ENCODE measurements at places on chromosomes 1 and 21.

- no peak for DNase-seq
Measured at GRCh38 chr1:8303141-8303540, 14.8 kb upstream of the SLC45A1 start.

DNA sequence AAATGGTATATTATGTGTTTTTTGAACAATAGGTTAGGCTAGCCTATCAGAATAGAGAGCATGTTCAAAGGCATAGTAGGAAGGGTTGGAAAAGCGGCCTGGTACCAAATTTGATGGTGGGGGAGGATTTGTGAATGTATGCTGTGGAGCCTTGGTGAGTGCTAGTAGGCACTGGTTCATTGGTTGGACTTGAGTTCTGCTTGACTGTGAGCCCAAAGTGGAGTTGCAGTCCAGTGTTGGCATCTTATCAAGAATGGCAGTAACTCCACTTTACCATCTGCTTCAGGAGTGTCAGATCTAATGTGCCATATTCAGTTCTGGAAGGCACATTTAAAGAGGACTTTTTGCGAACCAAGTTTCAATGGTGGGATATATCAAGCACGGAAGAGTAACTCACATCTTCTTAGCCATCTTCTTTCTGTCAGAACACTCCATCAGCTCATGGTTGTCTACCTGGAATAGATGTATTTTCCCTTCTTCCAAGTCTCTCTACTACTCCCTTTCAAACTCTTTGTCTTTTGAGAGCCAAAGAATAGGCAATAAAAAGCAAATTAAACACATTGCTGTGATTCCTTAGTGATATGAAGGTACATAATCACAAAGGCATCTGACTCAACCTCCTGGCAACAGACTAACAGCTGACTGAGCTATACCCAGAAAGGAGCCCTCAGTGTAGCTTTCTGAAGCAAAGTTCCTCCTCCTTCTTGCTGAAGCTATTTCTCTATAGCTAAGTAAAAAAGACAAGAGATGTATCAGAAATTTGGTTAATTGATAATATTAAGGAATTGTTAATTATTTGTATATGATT, 21.7 kb downstream of the LRRC8B start:
- DNase-seq = no peak

- no peak for DNase-seq
Measured at GRCh38 chr1:45205011-45205909, 1.1 kb downstream of the ZSWIM5 start.

DNA sequence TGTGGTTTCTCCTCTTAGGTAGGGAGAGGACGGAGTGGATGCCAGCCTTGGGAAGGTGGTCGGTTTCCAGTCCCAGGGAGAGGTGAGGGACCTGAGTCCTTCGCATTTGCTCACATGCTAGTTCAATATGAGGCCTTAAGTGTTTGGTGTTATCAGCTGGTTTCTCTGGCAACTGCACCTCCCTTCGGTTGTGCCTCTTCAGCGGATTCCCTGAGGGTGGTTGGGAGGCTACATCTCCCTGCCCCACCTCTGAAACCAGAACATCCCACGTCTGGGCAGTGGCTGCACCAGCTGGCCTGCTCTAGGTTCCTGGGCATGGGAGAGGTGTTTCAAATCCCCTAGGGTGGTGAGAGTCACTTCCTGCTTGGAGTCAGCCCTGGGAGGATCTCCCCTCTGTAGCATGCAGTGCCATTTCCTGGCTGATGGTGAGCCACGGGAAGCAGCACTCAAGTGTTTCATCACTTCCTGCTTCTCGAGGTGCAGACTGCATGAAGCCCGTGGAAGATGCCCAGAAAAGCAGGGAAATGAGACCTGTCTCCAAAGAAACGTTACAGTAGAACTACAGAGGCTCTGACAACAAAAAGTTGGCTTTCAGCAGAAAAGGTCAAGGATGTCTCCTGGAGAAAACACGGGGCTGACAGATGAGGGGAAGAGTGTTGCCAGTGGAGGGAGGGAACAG, 4.5 kb downstream of the TMEM125 start:
- no peak for DNase-seq

- no peak for DNase-seq
Measured at GRCh38 chr1:14110040-14110439, 410.1 kb downstream of the PRDM2 start.

Measured in Right ventricle myocardium inferior (tissue), 1 donor.